ENCODE measurements at places on chromosomes 11 and 22. TPM values are rescaled to one million over a fixed set of nuclear protein-coding genes. Genes with fewer than 3 reads are reported as not detected.
A peak's percentile ranks its signal among the peaks of the same experiment; 100 is the strongest.

DNA sequence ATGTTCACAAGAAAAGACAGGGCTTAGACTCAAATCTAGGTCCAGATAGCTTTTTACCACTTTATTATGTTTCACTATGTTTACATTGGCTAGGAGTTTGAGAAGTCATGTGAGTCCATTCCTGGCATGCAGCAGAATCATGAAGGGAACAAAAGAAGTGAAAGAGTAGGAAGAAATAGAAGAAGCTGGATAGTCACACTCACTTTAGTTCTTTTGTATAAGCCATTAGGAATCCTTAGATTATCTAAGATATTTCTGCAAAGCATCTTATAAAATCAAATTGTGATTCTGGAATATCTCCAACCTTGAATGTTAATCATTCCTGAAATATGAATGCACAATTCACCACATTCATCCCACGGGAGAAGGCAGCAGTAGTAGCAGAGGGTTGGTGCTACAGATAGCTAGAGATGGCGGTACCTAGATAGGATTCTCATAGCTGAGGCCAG, 31.9 kb downstream of the MAML2 start:
- H3K36me3 ChIP-seq, result no peaks in the 10 kb centered on the region
- no peak overlapping the region for H3K27ac ChIP-seq
- no peaks in the 10 kb centered on the region for H3K27me3 ChIP-seq

- H3K4me1 ChIP-seq, result no peaks in the 10 kb centered on the region
- H3K27me3 ChIP-seq, result no peaks in the 10 kb centered on the region
- H3K4me3 ChIP-seq, result no peak overlapping the region
- H3K36me3 ChIP-seq, result no peaks in the 10 kb centered on the region
These were observed 31.3 kb upstream of the MMP13 start for GRCh38 chr11:102986815-102987214.

GRCh38 chr11:44573333-44573732, 7.9 kb downstream of the CD82 start:
- no peaks in the 10 kb centered on the region for H3K27me3 ChIP-seq
- peaks cover 54% of the 10 kb centered on the region for H3K4me1 ChIP-seq
- no peak overlapping the region for H3K4me3 ChIP-seq

Gene OTOG
- total RNA-seq, result not detected

DNA sequence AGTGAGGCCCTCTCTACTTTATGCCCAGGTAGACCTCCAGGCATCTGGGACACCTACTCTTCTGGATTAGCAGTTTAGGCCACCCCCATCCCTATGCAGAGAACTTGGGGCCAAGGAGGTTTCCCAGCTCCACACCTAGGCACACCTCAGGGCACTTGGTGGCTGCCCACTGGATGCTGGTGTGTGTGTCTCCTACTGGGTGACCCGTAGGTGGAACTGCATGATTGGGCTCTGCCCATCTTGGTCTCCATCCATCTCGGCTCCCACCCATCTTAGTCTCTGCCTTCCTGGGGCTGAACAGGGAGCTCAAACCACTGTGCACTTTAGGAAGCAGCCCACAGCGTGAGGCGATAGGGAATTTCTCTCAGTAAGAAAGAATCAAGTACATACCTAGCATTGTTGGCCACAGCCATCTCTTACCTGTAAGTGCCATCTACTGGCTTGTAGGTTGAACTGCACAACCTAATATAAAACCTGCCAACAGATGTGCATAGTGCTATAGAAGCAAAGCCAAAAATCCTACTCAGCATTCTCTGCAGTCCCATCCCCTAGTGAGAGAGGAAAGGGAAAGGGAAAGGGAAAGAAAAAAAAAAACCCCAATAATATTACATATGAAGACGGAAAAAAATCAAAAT, 61.6 kb upstream of the PTPN5 start:
- no peak overlapping the region for H3K4me3 ChIP-seq
- H3K36me3 ChIP-seq, result no peaks in the 10 kb centered on the region
- H3K27me3 ChIP-seq, result no peaks in the 10 kb centered on the region

GRCh38 chr11:12177739-12178338, 67.4 kb downstream of the MICAL2 start:
- no peak for DNase-seq
- no peak overlapping the region for H3K4me3 ChIP-seq
- H3K27me3 ChIP-seq, result no peaks in the 10 kb centered on the region
- peaks cover 2% of the 10 kb centered on the region for H3K4me1 ChIP-seq

DNA sequence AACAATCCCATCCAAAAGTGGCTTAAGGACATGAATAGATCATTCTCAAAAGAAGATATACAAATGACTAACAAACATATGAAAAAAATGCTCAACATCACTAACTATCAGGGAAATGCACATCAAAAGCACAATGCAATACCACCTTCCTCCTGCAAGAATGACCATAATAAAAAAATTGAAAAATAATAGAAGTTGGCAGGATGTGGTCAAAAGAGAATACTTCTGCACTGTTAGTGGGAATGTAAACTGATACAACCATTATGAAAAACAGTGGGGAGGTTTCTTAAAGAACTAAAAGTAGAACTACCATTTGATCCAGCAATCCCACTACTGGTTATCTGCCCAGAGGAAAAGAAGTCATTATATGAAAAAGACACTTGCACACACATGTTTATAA, 77.7 kb upstream of the SC5D start:
- DNase-seq, result no peak
- no peaks in the 10 kb centered on the region for H3K4me1 ChIP-seq
- no peaks in the 10 kb centered on the region for H3K27me3 ChIP-seq
- no peaks in the 10 kb centered on the region for H3K36me3 ChIP-seq
- no peak overlapping the region for H3K27ac ChIP-seq

Gene ART5
- not detected for total RNA-seq

DNA sequence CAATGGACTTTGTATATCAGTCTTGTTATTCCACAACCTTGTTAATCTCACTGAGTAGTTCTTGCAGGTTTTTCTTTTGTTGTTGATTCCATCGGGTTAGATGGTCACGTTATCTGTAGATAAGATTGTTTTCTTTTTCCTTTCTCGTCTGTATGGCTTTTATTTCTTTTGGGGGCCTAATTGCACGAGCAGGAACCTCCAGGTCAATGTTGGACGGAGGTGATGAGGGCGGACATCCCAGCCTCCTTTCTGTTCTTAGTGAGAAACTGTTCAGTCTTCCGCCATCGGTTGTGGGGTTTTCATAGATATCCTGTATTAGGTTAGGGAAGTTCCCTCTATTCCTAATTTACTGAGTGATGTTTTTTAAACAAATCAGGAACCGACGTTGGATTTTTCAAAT, 4.8 kb upstream of the PRR33 start:
- no peak overlapping the region for H3K4me3 ChIP-seq
- no peaks in the 10 kb centered on the region for H3K36me3 ChIP-seq
- no peaks in the 10 kb centered on the region for H3K27me3 ChIP-seq
- no peaks in the 10 kb centered on the region for H3K4me1 ChIP-seq
- H3K27ac ChIP-seq, result no peak overlapping the region
- DNase-seq, result no peak

GRCh38 chr11:68325907-68326220, 13.5 kb downstream of the LRP5 start:
- no peaks in the 10 kb centered on the region for H3K4me1 ChIP-seq
- H3K27me3 ChIP-seq, result no peaks in the 10 kb centered on the region
- no peak for DNase-seq
- no peaks in the 10 kb centered on the region for H3K36me3 ChIP-seq

DNA sequence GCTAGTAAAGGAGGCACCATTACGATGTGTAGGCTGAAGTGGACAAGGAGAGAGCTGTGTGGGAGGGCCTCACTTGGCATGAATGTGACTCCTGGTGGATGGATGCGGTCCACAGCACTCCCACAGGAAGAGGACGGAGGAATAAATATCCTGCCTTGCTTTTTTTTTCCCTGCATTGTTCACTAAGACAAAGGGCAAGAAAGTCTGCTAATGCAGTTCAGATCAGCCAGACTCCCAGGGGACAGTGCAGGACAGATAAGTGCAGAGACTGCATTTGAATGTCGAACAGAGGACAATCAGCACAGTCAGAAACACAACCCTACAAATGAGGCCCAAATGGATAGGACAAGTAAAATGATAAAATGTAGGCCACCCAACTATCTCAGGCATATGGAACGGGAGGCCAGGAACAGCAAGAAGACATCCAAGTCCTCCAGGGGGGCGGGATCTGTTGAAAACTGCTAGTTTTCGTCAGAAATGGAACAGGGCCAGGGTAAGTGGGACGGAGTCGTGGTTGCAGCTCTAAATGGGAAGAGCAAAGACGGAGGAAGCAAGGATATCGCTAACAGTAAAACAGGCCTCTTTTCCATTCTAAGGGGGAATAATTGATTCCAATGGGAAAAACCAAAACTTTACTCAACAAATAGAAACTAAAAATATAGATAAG, 25.2 kb upstream of the OR8B8 start:
- no peaks in the 10 kb centered on the region for H3K36me3 ChIP-seq
- no peak for DNase-seq
- no peak overlapping the region for H3K4me3 ChIP-seq
- H3K27ac ChIP-seq, result no peak overlapping the region

DNA sequence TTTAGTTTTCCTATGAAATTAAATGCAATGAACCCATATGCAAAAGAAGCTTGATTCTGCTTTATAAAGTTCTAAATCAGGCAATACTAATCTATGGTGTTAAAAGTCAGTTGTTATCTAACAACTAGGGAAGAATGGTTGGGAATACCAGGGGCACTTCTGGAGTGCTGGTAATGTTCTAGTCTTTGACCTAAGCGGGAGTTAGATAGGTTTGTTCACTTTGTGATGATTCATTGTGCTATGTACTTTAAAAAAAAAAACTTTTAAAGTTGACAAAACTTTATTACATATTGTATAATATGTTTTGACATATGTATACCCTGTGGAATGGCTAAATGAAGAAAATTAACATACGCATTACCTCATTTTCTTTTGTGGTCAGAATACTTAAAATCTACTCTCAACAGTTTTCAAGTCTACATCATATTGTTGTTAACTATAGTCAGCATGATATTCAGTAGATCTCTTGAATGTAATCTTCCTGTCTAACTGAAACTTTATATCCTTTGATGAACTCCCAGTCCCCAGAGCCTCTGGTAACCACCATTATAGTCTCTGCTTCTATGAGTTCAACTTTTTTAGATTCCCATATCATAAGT, 39.2 kb downstream of the BIRC2 start:
- no peak overlapping the region for H3K4me3 ChIP-seq
- H3K4me1 ChIP-seq, result peaks cover 14% of the 10 kb centered on the region
- no peaks in the 10 kb centered on the region for H3K27me3 ChIP-seq
- H3K36me3 ChIP-seq, result peaks cover 49% of the 10 kb centered on the region

GRCh38 chr11:77191823-77192495, 63.9 kb downstream of the MYO7A start:
- peaks cover 3% of the 10 kb centered on the region for H3K4me1 ChIP-seq
- H3K27me3 ChIP-seq, result no peaks in the 10 kb centered on the region
- H3K27ac ChIP-seq, result no peak overlapping the region
- no peak overlapping the region for H3K4me3 ChIP-seq

- H3K4me1 ChIP-seq, result no peaks in the 10 kb centered on the region
- no peaks in the 10 kb centered on the region for H3K36me3 ChIP-seq
- no peak overlapping the region for H3K4me3 ChIP-seq
- no peak overlapping the region for H3K27ac ChIP-seq
- DNase-seq, result no peak
These were observed 24.6 kb upstream of the TESMIN start for GRCh38 chr11:68775951-68776388.

GRCh38 chr11:13384908-13385640, 77.9 kb downstream of the BTBD10 start:
- no peak overlapping the region for H3K4me3 ChIP-seq
- peak; percentile 81 for DNase-seq
- H3K27ac ChIP-seq, result no peak overlapping the region
- peaks cover 26% of the 10 kb centered on the region for H3K36me3 ChIP-seq
- H3K4me1 ChIP-seq, result no peaks in the 10 kb centered on the region
- no peaks in the 10 kb centered on the region for H3K27me3 ChIP-seq

- H3K36me3 ChIP-seq, result no peaks in the 10 kb centered on the region
- H3K27me3 ChIP-seq, result no peaks in the 10 kb centered on the region
- H3K4me1 ChIP-seq, result no peaks in the 10 kb centered on the region
- no peak for DNase-seq
- H3K27ac ChIP-seq, result no peak overlapping the region
These were observed 514.2 kb downstream of the SOX6 start for GRCh38 chr11:15841931-15842740.

Gene OR5B21
- total RNA-seq, result 9.3 TPM

Gene P2RY6
- total RNA-seq, result not detected

DNA sequence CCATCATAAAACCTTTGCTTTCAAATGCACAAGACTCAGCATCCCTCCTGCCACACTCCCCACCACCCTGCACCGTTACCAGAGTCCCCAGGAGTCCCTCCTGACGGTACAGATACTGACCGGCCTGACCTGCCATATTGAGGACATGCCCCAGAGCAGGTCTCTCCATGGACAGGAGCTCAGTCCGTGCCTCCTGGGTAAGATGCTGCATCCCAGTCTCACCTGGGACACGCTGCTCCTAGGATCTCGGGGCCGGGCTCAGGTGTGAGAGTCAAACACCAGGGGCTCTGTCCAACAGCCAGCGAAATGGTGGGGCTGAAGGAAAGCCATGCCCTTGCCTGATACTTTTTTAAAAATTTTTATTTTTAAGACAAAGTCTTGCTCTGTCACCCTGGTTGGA, 328.3 kb downstream of the SHANK2 start:
- no peak for DNase-seq
- H3K4me1 ChIP-seq, result no peaks in the 10 kb centered on the region
- H3K27ac ChIP-seq, result no peak overlapping the region

DNA sequence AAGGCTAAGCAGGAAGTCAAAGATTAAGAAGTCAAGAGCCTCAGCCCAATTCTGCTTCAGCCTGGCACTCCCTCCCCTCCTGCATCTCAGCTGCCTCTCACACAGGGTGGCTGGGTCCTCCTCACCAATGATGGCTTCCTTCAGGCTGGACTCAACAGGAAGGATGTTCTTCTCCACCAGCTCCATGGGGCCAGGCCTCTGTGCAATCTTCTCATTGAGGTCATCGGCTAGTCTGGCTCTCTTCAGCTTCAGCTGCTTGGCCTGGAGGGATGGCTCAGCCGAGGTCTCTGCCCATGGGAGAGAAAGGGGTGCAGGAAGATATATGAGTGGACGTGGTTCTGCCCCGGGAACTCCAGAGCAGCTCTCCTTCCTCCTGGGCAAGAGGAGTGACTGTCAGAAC, 59.1 kb downstream of the SGSM3 start:
- peaks cover 47% of the 10 kb centered on the region for H3K36me3 ChIP-seq
- H3K27ac ChIP-seq, result peak overlapping the region; percentile 57
- no peak for DNase-seq
- no peak overlapping the region for H3K4me3 ChIP-seq

DNA sequence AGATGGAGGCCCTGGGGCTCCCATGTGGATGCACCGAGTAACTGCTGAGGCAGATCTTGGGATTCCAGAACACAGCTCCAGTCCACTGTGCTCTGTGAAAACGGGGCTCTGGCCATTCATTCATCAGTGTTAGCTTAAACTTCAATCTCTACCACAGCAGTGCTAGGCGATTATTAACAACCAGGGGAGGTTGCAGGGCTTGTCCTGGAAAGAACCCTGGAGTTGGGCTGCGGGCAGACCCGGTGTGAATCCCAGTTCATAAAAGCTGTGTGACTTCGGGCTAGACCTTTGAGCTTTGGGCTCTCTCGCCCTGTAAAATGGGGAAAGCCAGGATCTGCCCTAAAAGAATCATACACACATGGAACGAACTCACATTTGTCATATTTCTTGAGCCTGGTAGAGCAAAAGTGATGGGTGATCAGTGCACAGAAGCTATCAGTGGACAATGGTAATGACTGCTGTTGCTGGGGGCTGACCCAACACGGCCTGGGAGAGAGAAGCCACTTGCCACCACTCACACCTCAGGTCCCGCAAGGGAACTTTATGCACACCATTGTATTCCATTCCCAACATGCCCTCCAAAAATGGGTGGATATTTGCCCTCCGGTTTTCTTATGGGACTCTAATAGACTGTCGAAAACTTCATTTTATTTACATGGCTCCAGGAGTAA, 15.6 kb upstream of the CRYBB3 start:
- no peak overlapping the region for H3K27ac ChIP-seq
- H3K36me3 ChIP-seq, result no peaks in the 10 kb centered on the region
- no peaks in the 10 kb centered on the region for H3K27me3 ChIP-seq
- H3K4me1 ChIP-seq, result no peaks in the 10 kb centered on the region
